ENCODE measurements at places on chromosomes 16 and 17. TPM values are rescaled to one million over a fixed set of nuclear protein-coding genes. Genes with fewer than 3 reads are reported as not detected.

- no peak for DNase-seq
Measured at GRCh38 chr16:68506331-68507053, 32.6 kb upstream of the ZFP90 start.

GRCh38 chr16:9139965-9140364 lies 48.5 kb downstream of the HAPSTR1 start:
- no peak for DNase-seq

GRCh38 chr16:19613834-19614233 lies 58.3 kb downstream of the VPS35L start:
- DNase-seq, result no peak

MFSD6L gene
- 3.1 TPM for polyA plus RNA-seq
